Muscle of leg (tissue), 16 donors: ENCODE measurements at places on chromosomes 1 and 21. TPM values are rescaled to one million over a fixed set of nuclear protein-coding genes. Genes with fewer than 3 reads are reported as not detected.

DNA sequence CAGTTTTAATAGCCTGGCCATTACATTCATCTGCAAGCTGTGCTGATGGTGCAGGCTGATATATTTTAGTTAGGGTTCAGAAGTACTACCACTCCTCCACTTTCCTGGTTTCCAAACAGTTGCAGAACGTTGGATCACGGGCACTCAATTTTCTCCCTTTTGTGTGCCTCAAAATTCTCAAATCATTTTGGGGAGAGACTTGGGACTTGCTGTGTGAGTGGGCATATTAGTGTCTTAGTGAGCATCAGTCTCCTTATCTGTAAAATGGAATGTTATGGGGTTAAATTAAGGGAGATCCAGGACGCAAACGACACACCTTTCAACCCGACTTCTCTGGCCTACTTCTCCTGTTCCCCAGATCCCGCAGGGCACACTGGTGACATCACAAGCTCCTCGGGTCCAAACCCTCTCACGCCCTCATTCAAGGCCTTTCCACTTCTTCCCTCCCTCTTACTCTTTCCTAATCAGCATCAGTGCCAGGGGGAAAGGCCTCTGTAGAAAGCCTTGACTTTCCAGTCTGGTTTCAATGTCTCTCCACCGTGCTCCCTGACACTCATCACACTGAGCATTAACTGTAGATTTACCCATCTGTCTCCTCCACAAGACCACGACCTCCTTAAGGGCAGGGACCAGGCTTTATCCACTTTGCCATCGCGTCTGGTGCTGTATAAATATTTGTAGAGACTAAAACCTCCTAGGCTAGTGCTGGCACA, 1.2 kb downstream of the PIGP start:
- DNase-seq = peak; percentile 82

DNA sequence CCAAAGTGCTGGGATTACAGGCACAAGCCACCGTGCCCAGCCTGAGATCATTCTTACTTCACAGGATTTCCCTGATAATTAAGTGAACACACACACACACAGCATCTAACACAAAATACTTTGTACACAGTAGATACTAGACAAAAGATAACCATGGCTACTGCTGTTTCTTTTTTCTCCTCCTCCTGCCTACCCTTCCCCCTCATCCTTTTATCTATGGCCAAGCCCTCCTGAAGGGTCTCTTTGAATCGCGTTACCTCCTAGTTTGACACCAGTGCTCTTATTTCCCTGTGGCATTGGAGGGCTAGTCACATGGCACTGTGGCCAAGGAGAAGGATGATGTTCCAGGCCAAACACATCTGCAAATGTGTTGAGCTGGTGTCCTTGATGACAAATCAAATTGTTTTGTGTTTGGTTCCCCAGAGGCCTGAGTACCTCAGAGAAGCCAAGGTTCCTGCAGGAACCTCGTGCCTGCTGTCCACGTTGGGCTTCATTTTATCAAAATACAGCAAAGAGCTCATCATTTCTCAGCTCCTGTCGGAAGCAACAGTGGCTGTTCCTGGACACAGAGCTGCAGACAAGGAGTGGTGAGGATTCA, 20.6 kb downstream of the NDUFS5 start:
- no peak for DNase-seq

DNA sequence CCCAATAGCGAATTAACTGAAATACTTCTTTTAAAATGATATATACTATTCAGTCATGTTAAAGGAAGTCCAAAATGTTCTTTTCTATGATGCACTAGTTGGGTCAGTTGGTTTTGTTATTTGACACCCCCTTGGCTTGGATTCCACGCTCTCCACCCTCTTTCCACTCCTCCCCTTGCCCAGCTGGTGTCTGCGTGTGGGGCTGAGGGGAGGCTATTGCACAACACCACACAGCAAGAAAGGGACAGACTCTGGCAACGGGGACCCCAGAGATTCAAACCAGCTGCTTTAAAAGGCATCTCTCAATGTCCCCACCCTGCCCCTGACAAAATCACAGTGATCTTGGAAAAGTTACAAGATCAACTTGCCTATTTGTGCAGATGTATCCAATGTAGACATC, 394.3 kb downstream of the TGFB2 start:
- peak; percentile 46 for DNase-seq

DNA sequence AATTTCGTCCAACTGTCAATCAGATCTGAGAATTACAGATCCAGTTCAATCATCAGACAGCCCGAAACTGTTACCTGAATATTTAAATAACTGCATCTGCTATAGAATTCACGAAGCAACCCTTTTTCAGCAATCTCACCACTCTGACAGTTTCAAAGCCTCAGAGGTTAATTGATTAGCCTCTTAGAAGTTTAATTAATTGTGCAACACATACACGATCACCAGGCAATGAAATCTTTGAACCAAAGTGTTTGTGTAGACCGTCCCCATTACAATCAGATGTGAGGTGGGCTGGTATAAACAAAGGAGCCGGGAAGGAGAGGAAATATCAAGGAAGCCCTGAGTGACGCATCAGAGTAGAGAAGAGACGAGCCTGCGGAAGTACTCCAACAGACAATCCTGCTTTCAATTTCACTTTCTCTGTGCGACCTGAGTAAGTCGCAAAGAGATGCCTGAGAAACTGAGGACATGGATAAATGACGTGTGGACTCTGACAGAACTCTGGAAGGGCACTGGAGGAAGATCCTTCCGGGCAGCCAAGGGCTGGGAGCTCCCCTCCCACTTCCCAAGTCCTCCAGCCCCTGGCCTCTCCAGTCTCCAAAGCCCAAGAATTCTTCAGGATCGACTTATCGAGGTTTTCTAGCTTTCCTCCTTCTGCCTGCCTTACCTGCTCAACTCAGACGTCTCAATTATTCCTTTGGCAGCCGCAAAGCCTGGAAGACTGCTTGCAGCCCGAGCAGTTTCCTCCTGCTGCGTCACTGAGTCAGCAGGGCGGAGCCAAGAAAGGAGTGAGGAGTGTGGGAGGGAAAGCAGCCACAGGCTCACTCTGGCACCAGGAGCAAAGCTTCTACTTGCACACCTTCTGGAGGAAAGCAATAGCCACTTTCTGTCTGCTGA, at the start of gene RNASEL:
TSS of gene RNASEL (minus strand) at position 757 of the 897 bp plus-strand sequence. CDS start 2,450 bp downstream, outside the sequence.
- DNase-seq = peak; percentile 92

DNA sequence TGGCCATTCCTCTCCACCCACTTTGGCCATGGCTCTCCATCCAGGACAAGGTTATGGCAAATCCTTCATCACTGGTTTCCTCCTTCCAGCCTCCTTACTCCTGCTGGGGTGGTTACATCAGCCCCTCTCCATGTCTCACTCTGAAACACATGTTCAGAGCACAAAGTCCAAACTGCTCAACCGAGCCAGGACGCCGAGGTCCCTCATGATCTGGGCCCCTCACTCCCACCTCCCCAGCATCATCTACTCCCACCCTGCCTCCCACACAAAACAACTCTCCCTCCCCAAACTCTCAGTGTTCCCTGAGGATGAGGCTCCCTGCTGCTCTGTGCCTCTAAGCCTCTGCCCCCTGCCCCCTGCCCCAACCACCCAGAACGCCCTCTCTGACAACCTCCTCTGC, 33.3 kb upstream of the ZBTB40 start:
- DNase-seq = no peak

- DNase-seq = no peak
Observed at GRCh38 chr1:160429702-160430535, 29.6 kb downstream of the VANGL2 start.

DNA sequence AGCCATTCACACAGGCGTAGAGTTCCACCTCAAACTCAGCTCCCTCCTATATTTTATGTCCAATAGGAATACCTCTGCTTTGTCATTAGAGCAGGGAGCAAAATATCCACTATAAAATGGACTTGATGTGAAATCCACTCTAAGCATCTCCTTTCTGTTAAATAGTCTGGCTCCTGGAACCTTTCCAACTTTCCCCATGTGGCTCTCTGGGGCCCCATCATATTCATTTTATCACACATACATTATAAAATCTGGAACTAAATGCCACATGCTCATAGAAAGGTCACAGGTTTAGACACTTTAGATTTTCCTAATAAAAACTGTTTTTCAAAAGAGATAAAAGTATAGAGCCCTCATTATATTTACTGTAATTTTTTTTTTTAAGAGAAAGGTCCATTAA, 82.1 kb downstream of the PTPN14 start:
- peak; percentile 37 for DNase-seq

The S100A2 gene
- total RNA-seq = 3.4 TPM

The LDLRAD1 gene
- total RNA-seq = not detected
